ENCODE measurements at places on chromosomes 16 and 17. TPM values are rescaled to one million over a fixed set of nuclear protein-coding genes. Genes with fewer than 3 reads are reported as not detected.

GGT6 gene
- not detected for total RNA-seq

ZNF174 gene
- 16.0 TPM for total RNA-seq

DNA sequence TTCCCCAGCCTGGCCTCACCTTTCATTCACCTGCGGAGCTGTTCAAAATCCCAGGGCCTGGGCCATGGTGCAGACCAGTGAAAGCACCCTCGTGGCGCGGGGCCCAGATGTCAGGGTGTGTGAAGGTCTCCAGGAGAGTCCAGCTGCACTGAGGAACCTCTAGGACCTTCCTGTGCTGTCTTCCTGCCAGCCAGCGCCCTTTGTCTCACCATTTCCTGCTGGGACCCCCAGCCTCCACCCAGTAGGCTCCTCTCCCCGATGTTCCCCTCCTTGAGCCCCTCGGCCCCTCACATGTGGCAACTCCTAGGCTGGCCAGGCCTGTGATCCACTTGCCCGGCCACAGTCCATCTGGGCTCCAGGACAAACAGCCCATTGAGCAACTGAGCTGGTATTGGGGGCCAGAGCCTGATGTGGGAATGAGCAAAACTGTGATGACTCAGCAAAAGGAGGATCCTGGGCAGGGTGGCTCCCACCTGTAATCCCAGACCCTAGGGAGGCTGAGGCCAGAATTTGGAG is 677 bp downstream of the SULT1A2 start:
- DNase-seq = no peak
- H3K27me3 ChIP-seq = no peaks in the 10 kb centered on the region
- H3K4me1 ChIP-seq = peaks cover 18% of the 10 kb centered on the region
- peak overlapping the region; percentile 30 for H3K27ac ChIP-seq
- no peak overlapping the region for H3K4me3 ChIP-seq
- H3K36me3 ChIP-seq = peaks cover 2% of the 10 kb centered on the region

GRCh38 chr17:8700546-8700945 is 44.1 kb downstream of the CCDC42 start:
- no peak for DNase-seq
- no peak overlapping the region for H3K27ac ChIP-seq
- H3K4me1 ChIP-seq = no peaks in the 10 kb centered on the region
- H3K27me3 ChIP-seq = peaks cover 27% of the 10 kb centered on the region
- H3K36me3 ChIP-seq = no peaks in the 10 kb centered on the region

- H3K27ac ChIP-seq = peak overlapping the region; percentile 52
- H3K4me3 ChIP-seq = no peak overlapping the region
- no peaks in the 10 kb centered on the region for H3K27me3 ChIP-seq
- DNase-seq = no peak
Measured at GRCh38 chr17:57624386-57624785, 120.7 kb downstream of the CCDC182 start.

DNA sequence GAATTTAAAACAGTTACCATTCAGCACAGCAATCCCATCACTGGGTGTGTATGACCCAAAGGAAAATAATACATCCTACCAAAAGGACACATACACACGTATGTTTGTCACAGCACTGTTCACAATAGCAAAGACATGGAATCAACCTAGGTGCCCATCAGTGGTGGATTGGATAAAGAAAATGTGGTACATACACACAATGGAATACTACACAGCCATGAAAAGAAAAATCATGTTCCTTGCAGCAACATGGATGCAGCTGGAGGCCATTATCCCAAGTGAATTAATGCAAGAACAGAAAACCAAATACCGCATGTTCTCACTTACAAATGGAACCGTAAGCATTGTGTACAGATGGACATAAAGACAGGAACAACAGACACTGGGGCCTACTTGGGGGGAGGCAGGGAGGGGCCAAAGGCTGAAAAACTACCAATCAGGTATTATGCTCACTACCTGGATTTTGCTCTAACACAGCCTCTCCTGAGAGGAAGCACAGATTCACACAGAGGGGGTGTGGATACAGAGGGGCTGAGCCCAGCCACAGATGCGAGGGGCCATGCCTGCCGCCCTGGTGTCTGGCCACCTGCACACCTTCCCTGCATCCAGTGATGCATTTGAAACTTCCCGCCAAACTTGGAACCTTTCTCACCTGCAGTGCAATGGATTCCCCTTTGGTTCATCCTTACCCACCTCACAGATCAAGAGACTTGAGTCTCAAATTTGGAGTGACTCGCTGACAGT is 55.9 kb downstream of the USP22 start:
- H3K36me3 ChIP-seq = no peaks in the 10 kb centered on the region
- DNase-seq = no peak
- no peak overlapping the region for H3K27ac ChIP-seq

Measured in activated naive CD8-positive, alpha-beta T cell treated with anti-CD3 and anti-CD28 coated beads, Interleukin-2, amount 10 ng/mL, durations not matched to agents 7 days and 5 days (primary cell).